Inflammatory macrophage treated with lipopolysaccharide for 1 hour (primary cell): ENCODE measurements at places on chromosomes 3 and 15.

- DNase-seq = no peak
Observed at GRCh38 chr3:42097566-42097946, 6.4 kb downstream of the TRAK1 start.

DNA sequence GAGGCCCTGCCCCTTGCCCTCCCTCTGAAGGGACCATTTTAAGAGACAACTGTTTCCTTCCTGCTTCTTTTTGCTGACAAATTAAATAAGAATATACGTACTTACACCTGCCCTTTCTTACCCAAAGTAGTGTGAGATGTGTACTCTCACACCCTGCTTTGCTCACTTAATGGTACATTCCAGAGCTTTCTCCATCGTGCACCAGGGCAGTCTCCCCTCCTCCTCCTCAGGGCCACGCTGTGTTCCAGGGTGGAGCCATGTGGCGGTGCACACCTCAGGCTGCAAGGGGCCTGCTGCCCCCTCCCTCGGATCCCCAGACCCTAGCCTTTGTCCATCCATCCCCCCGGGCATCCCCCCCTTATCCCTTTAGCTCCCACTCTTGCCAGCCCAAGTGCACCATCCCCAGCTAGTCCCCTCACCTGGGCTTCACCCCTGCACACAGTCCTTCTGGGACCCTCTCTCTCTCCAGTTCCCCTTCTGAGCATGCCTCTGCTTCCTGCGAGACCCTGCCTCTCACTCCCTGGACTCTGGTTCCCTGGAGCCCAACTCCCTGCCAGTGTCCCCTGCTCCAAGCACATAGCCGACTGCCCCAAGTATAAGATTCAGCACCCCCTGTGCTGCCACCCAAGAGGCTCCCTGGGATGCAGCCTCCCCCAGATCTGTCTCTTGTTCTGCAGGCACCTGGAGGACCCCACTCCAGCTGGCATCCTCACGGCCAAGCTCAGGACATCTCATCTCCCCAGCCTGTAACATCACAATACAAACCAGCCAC is 89.5 kb upstream of the IQSEC1 start:
- no peak for DNase-seq

GRCh38 chr15:57367556-57367955 is 8.7 kb upstream of the CGNL1 start:
- DNase-seq = no peak

DNA sequence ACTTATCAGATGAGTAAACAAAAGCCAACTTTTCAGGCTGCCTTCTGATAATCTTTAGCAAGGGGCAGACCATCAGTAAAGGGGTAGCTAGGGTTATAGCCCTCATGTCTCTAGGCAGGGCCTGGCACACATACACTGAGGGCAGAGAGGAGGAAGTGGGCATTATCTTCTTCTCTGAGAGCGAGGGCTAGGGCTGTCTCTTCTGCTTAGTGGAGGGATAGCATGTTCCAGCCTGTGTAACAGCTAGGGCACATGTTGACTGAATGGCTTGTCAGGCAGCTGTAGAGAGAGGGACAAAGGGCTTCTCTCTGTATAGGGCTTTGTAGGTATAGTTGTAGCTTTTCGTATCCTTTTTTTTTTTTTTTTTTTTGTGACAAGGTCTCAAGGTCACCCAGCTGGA is 17.8 kb downstream of the CRTC3 start:
- DNase-seq = no peak

DNA sequence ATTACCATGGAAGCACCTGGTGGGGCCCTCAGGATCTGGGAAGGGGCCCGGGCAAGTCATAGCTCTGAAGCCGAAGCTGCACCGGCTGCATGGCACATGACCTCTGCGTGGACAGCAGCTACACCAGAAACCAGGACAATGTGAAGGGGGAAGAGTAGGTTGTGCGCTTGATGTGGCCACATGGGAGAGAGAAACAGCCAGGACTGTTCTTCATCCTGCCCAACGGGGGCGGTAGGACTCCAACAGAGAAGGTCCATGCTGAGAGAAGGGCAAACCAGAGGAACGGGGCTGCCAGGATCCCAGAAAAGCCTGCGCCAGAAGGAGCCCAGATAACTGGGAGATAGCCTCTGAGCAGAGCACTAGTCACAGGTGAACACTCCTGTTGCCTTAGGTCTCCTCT is 54.9 kb upstream of the PRR20G start:
- no peak for DNase-seq

DNA sequence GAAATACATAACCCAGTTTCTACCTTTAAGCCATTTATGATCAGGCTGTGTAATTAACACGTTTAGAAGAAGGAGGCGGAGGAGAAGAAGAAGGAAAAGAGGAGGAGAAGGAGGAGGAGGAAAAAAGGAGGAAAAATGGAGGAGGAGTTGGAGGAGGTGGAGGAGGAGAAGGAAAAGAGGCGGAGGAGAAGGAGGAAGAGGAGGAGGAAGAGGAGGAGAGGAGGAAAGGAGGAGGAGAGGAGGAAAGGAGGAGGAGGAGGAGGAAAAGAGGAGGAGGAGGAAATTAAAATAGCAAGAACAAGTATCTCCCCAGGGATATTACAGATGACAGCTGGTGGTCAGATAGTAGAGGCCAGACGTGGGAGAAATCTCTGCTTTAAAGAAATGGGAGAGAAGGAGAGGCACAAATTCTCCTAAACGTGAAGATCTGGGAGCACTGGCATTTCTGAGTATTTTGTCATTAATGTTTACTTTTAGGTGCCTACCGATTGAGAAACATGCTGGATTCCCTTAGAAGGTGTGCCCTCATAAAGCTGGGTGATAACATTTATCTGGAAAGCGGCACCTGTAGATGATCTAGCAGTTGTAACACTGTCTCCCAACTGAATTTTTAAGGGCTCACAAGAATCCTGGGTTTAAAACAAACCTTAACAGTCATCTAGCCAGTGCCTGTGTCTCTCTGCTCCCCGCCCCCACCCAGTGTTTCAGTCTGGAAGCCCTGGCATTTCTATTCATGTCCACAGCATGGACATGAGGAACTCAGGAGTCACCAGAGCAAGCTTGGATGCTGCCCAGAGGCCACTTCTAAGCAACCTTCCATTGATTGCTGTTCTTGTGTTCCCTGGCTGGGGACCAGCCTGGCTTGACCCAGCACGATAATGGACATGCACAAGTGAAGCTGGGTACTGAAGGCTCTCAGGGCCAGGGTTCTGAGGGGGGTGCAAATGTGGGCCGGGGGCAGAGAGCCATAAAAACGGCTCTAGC is 75.2 kb downstream of the CHRNA7 start:
- DNase-seq = no peak

GRCh38 chr3:141287326-141287725 is 55.7 kb downstream of the PXYLP1 start:
- no peak for DNase-seq

GRCh38 chr15:33451385-33451784 is 140.6 kb downstream of the RYR3 start:
- DNase-seq = no peak

GRCh38 chr3:30933478-30934207 is 39.2 kb upstream of the GADL1 start:
- no peak for DNase-seq

GRCh38 chr15:59522988-59523461 is 85.0 kb downstream of the FAM81A start:
- DNase-seq = no peak

DNA sequence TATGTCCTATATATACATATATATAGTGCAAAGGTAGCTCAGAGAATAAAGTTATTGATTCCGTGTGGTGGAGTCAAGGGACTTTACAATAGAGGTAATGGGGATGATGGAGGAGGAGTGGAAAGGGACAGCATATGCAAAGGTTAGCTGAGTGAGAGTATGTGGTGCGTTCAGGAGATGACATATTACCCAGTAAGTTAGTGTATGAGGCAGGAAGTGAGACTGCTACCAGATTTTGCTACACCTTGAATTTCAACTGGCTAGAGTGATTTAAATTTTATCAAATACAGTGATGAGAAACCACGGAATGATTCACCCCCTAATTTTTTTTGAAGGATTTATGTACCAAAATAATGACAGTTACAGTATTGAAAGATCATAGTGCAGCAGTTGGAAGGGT is 2.8 kb downstream of the ACTL6A start:
- no peak for DNase-seq

GRCh38 chr3:16173283-16174025 is 1.0 kb upstream of the GALNT15 start:
- DNase-seq = no peak

GRCh38 chr3:138412821-138413551 is 21.4 kb upstream of the ESYT3 start:
- DNase-seq = peak; percentile 80

GRCh38 chr3:58004973-58005372 is 3.2 kb upstream of the FLNB start:
- no peak for DNase-seq

DNA sequence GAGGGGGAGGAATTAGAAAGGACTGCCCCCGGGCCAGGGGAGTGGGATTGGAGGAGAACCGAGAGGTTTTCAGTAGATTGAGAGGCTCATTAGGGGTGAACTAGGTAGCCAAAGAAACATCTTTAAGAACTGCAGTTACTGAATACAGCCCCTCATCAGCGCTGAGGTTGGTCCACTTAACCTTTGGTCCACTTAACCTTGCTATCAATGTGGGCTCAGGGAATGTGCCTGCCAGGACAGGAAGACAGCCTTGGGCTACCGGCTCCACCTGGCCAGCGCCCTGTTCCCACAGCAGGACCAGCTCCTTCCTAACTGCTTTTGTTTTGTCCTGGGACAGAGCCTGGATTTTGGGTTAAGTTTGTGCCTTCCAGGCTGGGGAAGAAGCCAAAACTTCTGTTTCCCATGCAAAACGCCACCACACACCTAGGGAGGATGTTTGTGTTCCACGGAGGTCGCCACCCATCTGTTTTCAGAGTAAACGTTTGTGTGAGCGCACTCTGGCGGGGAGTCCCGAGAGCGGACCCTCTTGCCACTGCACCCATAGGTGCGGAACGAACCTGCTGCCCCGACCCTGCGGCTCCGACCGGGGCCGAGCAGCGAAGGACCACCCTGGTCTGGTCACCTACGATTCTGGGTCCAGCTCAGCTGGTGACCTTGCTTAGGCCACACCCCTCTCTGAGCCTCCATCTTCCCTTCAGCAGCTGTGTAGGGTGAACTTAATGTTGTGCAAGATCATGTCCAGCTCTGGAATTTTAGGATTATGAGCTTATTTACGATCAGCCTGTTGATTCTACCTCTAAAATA is 107.4 kb downstream of the VGLL4 start:
- DNase-seq = no peak

GRCh38 chr3:186997061-186997460 is 66.7 kb downstream of the ST6GAL1 start:
- DNase-seq = peak; percentile 55

DNA sequence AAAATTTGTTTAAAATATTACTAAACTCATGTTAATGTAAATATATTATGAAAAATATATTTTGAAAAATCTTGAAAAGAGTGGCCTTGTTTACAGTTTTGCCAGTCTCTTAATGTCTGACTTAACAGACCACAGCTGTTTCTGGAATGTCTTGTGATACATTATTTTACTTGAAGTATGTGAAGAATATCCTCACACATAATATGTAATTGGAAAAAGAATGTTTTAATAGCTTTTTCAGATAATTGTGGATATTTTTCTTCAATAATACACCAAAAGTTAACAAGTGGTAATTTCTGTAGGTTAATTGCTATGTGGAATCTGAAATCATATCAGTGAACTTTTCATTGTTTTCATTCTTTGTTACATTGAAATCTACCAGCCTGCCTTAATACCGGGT is 101.3 kb downstream of the UBE2E2 start:
- no peak for DNase-seq

DNA sequence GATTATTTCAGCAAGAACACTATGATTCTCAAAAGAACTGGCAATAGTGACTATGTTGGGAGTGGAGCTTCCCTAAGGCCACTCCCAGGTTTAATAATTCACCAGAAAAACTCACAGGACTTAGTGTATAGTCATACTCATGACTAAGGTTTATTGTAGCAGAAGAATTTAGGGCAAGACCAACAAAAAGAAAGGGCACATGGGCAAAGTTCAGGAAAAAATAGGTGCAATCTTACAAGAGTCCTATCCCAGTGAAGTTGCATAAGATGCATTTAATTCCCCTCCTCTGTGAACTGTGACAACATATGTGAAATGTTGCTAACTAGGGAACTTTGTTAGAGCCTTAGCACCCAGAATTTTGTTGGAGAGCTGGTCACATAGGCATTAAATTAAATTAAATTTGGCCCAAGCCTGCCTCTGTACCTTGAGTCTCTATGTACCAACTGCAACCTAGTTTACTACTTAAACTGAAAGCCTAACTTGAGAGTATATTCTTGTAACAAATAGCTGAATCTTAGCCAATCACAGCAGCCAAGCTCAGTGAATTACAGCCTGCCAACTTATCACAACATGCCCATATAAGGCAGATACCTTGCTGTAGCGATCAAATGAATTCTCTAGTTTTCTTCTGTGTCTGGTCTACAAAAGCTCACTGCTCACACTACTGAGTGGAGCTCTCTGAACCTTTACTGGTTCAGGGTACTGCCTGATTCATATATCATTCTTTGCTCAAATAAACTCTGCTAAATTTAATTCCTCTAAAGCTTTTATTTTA is 386.2 kb upstream of the ARHGEF26 start:
- no peak for DNase-seq

DNA sequence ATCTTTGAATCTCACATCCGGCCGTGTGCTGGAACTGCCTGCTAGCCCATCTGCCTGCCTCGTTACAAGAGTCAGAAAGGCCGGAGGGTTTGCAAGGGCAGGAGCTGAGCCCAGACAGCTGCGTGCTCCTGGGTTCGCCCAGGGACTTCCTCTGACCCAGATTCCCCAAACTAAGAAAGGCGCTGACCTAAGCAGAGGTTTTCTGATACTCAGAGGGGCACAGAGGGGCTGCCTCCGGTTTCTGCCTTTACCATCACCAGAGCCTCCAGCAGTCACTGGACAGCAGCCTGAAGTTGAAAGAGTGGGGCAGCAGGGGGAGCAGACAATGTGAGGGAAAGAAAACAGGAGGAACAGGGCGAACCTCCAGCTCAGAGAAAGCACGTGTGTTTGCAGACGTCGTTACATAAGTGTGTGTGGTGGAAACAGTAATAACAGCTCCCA is 33.4 kb upstream of the RAD18 start:
- no peak for DNase-seq

GRCh38 chr3:95217661-95218060 is 1154.8 kb downstream of the NSUN3 start:
- DNase-seq = no peak

GRCh38 chr15:101651554-101652097 is 555 bp downstream of the TM2D3 start:
- DNase-seq = no peak

GRCh38 chr3:133479401-133479800 is 79.5 kb downstream of the BFSP2 start:
- no peak for DNase-seq

DNA sequence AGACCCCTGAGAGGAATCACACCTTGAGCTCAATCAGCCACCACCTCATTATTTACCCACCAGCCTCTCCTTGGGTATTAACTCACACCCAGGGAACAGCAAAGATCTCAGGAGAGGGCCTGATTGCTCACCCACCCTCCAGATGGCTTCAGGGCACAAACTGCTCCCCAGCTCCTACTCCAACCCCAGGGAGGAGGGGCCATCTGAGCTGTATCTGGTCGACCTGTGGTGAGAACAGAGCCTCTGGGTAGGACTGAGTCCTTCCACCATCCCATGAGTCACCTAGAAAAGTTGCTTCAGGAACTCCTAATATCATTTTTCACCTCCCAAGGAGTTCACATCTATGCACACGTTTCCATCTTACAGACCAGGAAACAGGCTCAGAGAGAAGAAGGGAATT is 44.8 kb upstream of the HES1 start:
- DNase-seq = no peak
